ENCODE measurements at places on chromosomes 7 and 10. TPM values are rescaled to one million over a fixed set of nuclear protein-coding genes. Genes with fewer than 3 reads are reported as not detected.

The CCL24 gene
- not detected for total RNA-seq

The C7orf33 gene
- not detected for total RNA-seq

The NUTM2B gene
- not detected for total RNA-seq

The RGR gene
- not detected for total RNA-seq

The AQP1 gene
- 22.2 TPM for total RNA-seq

The CDNF gene
- total RNA-seq, result 0.35 TPM

The TMEM270 gene
- total RNA-seq, result not detected

The SHTN1 gene
- under 0.01 TPM for total RNA-seq

The SFRP5 gene
- total RNA-seq, result 3.9 TPM

The MICALL2 gene
- total RNA-seq, result 13.7 TPM

Measured in smooth muscle cell of the coronary artery (primary cell).